ENCODE measurements at places on chromosomes 3 and 15. TPM values are rescaled to one million over a fixed set of nuclear protein-coding genes. Genes with fewer than 3 reads are reported as not detected.

Gene TNIK
- total RNA-seq = 49.8 TPM

Gene CEP97
- 8.8 TPM for total RNA-seq

Gene CCDC54
- not detected for total RNA-seq

Gene MYL3
- not detected for total RNA-seq

Gene WDR93
- not detected for total RNA-seq

Gene ISLR
- total RNA-seq = not detected

Gene PGBD4
- total RNA-seq = 4.5 TPM

Gene CPLX3
- not detected for total RNA-seq

Gene SERPINI2
- not detected for total RNA-seq

Gene PTPRG
- 0.42 TPM for total RNA-seq

Gene SACM1L
- 42.7 TPM for total RNA-seq

Gene CADPS
- total RNA-seq = under 0.01 TPM

Gene SPINK8
- total RNA-seq = not detected

Gene CKMT1B
- total RNA-seq = not detected

Gene ZBTB11
- total RNA-seq = 96.2 TPM

Gene MAP6D1
- total RNA-seq = 3.8 TPM

Gene MED12L
- 4.0 TPM for total RNA-seq

Gene EMC7
- 34.7 TPM for total RNA-seq

Gene ST3GAL6
- total RNA-seq = 5.5 TPM

Gene CFAP91
- 0.21 TPM for total RNA-seq

Gene EIF2B5
- 41.0 TPM for total RNA-seq

Gene CALML4
- total RNA-seq = 5.2 TPM

Gene SELENOT
- total RNA-seq = 268 TPM

Gene VWA5B2
- total RNA-seq = under 0.01 TPM

Gene GNB4
- total RNA-seq = 22.6 TPM

Gene GP5
- 3.8 TPM for total RNA-seq

Gene PLS1
- total RNA-seq = 1.2 TPM

Gene SV2B
- under 0.01 TPM for total RNA-seq

Gene PRRT3
- total RNA-seq = 3.9 TPM

Gene IL12A
- 4.1 TPM for total RNA-seq

Gene TRIM59
- total RNA-seq = 21.0 TPM

Gene FMN1
- total RNA-seq = 31.2 TPM

Gene DGKG
- 2.5 TPM for total RNA-seq

Gene ANKUB1
- total RNA-seq = not detected

Gene FETUB
- not detected for total RNA-seq

Gene MUC20
- total RNA-seq = 0.84 TPM

Gene CCR3
- total RNA-seq = 0.52 TPM

Gene SLC12A1
- total RNA-seq = not detected

Gene PLCL2
- total RNA-seq = 73.6 TPM
